Right atrium auricular region (tissue), 2 donors: ENCODE measurements at places on chromosomes 3 and 15.

DNA sequence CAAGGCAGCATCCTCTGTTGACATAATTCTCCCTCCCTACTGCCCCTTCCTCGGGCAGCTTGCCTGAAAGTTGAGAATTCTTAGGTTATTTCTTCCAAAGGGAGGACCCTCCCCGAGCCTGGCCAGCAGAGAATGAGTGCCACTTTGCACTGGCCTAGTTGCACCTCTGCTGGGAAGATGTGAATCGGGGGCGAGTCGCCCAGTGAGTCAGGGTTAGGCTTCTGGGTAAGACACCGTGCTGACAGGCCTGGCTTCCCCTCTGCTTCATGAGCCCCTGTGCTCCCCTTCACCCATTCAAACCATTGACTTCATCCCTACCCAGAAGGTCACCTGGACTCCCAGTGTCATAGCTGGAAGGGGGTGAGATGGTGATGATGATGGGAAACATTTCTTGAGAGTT, 82.3 kb downstream of the AAGAB start:
- no peak for DNase-seq

DNA sequence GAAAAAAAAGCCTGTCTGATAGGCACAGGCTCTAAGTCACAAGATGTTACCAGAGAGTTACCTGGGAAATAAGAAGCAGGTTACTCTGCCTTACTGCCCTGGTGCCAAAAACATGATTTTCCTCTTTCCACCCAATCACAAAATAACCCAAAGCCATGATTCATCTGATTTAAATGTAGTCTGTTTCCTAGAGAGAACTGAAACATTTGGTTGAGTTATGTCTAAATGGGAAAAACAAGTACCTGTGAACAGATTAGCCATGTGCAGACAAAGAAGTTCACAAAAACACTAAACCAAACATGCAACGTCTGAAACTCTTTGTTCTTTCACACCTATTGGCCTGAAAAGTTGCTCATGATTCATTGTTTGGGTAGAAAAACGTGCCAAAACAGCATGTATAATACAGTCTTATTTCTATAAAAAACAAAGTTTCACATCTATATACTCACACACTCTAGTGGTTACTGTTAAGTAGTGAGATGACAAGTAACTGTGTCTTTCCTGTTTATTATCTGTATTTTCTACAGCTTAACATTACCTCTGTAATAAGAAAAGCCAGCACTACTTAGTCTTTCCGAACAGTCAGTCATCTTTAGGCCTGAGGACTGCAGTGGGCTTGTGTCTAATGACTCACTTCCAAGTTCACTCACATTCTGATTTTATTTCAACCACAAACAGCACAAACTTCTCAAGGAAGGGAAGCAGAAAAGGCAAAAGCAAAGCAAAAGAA, 30.2 kb downstream of the FAM174B start:
- no peak for DNase-seq

GRCh38 chr3:47418167-47419082, 37.6 kb downstream of the PTPN23 start:
- DNase-seq = no peak

DNA sequence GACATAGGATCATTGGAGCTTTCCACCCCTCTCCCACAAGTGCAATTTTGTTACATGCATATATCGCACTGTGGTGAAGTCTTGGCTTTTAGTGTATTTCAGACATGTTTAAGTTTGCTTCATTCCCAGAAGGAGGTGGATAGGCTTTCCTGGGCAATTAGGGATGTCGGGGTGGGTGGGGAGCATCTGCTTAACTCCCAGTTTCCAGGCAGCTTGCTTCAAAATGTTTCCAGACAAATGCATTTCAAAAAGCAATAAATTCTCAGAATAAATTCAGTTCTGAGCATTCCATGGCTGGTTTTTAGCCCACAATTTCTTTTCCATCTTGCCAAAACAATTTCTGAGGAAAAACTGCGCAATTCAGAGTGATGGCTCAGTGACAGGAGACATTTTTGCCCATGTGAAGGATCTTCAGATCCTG, 227.7 kb upstream of the ZPLD1 start:
- no peak for DNase-seq

- DNase-seq = no peak
Observed at GRCh38 chr3:33401781-33402180, 38.4 kb downstream of the UBP1 start.

- DNase-seq = no peak
Observed at GRCh38 chr15:25687689-25688088, 175.4 kb downstream of the ATP10A start.

- no peak for DNase-seq
Observed at GRCh38 chr3:99066863-99067262, 165.4 kb upstream of the DCBLD2 start.

DNA sequence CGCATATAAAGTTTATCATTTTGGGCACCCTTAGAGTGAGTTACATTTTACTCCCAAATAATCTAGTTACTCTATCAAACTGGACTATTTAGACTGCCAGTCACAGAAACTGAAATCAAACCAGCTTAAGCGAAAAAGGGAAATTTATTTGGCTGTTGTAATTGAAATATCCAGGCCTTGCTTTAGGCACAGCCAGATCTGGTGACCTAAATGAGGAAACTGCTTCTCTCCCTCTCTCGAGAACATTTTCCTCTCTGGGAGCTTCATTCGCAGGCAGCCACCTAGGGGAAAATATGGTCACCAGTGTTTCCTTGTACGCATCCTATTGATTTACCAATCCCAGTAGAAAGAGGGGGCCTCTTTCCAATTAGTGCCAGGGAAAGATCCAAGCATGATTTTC, 175.3 kb upstream of the MITF start:
- no peak for DNase-seq

DNA sequence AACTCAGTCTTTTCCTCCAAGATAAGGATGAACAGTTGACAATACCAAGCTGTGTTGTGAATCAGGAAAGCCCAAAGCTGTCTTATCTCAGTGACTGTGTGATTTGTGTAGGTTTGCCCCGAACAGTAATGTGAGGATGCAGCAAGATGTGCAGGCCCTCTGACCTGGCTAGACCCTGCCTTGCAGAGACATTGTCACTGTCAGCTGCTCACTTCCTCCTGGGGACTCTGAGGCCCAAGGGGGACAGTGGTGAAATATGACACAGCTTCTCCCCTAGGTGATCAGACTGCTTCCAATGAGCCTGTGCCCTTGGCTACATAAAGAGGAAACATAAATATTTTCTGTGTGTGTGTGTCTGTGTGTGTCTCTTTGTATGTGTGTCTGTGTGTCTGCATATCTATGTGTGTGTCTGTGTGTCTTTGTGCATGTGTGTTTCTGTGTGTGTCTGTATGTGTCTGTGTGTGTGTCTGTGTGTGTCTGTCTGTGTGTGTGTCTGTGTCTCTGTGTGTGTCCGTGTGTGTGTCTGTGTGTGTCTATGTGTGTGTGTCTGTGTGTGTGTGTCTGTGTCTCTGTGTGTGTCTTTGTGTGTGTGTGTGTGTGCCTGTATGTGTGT, 21.7 kb downstream of the LRRK1 start:
- no peak for DNase-seq

- DNase-seq = no peak
Observed at GRCh38 chr15:67074886-67075229, 9.5 kb downstream of the SMAD3 start.

- no peak for DNase-seq
Observed at GRCh38 chr3:64195789-64196188, 29.5 kb downstream of the PRICKLE2 start.

- DNase-seq = no peak
Observed at GRCh38 chr3:14549256-14549919, 9.2 kb upstream of the GRIP2 start.

GRCh38 chr3:70933105-70933810, 620.8 kb upstream of the MDFIC2 start:
- no peak for DNase-seq

DNA sequence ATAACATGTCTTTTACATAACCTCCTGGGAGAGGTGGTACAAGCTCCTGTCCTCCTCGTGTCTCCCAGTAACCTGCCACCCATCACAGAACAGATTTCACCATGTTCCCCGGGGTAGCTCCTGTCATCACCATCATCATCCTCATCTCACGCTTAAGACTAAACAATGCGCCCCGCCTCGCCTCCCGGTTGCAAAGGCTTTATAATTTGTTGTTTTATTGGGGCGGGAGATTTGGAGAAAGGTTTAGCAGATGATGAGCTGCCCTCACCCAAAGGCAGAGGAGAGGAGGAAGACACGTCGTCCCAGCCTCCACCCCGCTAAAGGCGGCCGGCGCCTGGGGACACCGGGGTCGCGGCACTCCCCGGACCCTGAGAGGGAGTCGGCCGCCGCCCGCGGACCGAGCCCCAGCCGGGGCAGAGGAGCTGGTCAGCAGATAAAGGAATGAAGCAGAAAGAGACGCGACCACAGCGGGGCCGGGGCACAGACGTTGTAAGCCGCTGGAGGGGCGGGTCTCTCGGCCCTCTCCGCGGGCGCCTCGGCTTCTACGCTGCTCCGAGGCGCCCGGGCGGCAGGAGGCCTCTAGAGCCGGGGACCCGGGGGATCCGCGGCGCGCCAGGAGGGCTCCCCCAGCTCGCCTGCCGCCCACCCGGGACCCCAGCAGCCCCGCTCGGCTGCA, 589 bp downstream of the HERC1 start:
- no peak for DNase-seq

GRCh38 chr15:77418966-77419835, 703 bp downstream of the PEAK1 start:
- no peak for DNase-seq

- no peak for DNase-seq
Observed at GRCh38 chr3:99700631-99701268, 62.4 kb downstream of the COL8A1 start.

- no peak for DNase-seq
Observed at GRCh38 chr3:126461450-126462070, 14.1 kb downstream of the ZXDC start.

GRCh38 chr15:33283576-33283975, 27.2 kb upstream of the RYR3 start:
- no peak for DNase-seq

DNA sequence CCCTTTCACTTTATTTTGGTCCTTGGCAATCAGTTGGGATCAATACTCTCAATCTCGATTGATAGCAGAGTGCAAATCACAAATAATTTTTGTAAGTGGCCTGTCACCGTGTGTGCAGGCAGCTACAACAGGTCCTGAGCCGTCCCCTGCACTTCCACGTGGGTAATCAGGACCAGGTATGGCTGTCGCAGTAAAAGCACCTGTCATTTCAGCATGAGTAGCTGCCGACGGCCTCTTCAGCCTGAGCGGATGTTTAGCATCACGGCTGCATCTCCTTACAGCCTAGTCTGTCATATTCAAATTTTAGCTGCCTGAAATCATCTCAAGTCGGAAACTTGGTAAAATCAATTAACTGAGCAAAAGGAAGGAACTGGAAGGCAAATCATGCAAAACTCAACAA, 53.0 kb upstream of the FOXP1 start:
- DNase-seq = no peak

- no peak for DNase-seq
Observed at GRCh38 chr3:82005266-82005665, 243.8 kb upstream of the GBE1 start.

- DNase-seq = no peak
Observed at GRCh38 chr3:10717756-10718155, 98.3 kb upstream of the SLC6A11 start.

DNA sequence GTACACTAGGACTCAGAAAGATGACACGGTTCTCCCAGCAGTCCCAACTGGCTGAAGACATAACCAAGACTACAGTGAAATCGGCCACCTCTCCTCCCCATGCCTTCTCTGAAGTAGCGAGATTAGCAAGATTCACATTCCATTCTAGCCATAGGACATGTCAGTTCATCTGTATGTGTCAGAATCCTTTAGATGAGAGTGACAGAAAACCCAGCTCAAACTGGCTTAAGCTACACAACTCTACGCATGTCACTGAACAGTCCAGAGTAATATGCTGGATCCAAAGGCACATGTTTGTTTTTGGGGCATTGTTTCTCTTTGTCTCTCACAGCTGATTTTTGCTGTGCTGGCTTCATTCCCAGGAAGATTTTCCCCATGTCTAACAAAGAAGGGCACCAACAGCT, 75.8 kb downstream of the RARB start:
- DNase-seq = no peak

DNA sequence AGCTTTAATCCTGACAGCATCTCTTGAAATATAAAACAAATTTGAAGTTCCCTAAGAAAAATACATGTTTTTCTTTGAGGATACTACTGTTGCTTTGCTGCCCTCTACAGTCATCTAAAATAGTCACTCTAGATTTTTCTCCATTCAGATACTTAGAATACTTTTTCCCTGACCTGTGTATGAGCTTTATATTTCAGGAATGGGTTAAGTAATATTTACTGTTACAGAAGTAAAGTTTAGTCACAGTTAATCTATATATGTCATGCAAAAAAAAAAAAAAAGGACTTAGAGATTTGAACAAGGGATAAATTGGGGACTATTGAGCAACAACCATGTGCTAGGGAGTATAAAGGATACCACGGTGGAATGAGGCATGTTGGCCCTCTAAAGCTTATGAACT, 8.8 kb downstream of the NECTIN3 start:
- DNase-seq = no peak

- DNase-seq = no peak
Observed at GRCh38 chr15:101478701-101479341, 10.7 kb downstream of the PCSK6 start.

DNA sequence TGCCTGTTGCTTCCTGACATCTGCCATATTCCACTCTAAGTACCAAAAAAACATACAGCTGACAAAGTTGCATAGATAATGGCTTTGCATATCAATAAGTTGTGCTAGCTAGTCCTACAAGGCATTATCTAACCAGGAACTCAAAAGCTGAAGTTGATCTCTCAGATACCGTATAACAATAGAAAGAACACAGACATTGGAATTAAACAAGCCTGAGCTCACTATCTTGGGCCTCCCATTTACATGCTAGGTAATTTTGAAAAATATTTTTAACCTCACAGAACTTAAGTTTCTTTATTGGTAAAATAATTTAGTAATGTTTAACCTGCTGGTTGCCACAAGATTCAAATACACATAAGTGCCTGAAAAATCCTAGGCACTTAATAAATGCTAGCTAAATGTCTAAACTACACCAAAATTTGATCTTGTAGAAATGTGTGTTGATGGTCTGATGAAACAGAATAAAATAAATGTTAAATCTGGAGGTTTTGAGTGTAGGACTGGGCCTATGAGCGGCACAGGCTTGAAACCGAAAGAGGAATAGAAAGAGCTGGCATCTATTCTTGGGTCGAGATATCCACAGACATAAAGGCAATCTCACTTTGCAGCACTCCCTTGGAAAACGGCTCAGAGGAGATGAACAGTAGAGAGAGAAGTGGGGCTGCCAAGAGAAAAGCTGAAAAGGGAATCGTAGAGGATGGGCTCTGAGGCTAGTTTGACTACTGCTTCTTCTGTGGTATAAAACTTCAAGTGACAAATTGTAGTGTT, 29.9 kb upstream of the TTC14 start:
- no peak for DNase-seq

- DNase-seq = peak; percentile 62
Observed at GRCh38 chr3:43909149-43909548, 218.4 kb downstream of the ABHD5 start.

- no peak for DNase-seq
Observed at GRCh38 chr3:53495520-53496391, 1.3 kb downstream of the CACNA1D start.
